ENCODE measurements at places on chromosomes 12 and 14.
A peak's percentile ranks its signal among the peaks of the same experiment; 100 is the strongest.

- no peak for DNase-seq
Observed at GRCh38 chr14:68793734-68794129, 865 bp upstream of the ZFP36L1 start.

GRCh38 chr14:53409969-53410368 is 256.8 kb upstream of the DDHD1 start:
- DNase-seq: no peak

DNA sequence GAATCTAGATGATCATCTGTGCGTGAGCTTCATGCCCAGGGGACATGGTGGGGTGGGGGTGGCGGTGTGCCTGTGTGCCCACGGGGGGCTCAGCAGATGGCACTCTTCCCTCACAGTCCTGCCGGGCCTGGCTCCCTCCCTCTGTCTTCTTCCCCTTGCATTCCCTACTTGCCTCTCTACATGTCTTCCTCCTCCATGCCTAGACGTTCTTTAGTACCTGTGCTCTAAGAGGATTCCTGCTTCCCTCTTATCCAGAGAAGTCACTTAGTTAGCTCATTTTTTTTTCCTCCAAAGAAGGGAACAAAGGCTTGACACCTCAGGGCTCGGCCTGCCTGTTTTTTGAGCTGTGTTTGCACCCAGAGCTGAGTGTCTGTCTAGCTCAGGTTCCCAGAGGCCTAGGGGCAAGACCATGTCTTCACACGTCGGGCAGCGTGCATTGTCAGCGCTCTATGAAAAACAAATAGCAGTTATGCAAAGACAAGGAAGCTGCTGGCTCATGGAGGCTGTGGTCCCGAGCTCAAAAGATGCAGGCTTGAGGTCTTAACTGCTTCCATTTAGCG is 48.8 kb downstream of the NINJ2 start:
- DNase-seq: peak; percentile 59

GRCh38 chr14:91138511-91139359 is 24.9 kb downstream of the DGLUCY start:
- peak; percentile 42 for DNase-seq

DNA sequence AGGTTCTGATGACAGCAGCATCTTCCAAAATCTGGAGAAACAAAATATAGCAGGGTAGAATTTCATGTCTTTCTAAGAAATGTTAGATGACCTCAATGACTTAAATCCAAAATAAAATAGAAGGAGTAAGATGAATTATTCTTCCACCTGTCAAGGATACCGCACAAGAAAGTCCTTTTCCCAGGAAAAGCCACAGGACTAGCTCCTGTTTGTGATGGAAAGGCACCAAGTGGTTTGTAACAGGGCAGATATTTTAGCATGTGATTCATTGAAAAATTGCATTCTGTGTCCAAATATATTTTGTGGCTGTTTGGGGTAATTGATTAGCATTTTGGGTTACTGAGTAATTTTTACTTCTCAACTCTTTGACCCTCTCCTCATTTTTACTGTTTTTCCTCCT is 2.7 kb downstream of the CD163L1 start:
- DNase-seq: no peak

DNA sequence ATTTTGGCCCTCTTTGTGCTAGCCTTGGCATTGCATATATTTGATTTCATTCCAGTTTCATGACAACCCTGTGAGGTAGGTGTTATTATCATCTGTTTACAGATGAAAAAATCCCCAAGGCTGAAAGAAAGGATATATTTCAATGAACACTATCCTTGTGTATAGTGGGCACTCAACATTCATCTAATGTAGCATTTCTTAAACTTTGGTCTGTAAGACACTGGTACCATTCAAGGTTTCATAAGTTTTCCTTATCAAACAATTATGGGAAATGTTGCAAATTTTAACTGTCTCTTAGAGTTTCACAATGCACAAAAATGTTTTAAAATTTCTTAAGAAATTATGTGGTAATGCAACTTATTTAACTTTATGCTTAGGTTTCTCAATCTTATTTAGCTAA is 44.3 kb downstream of the ATP23 start:
- DNase-seq: no peak

DNA sequence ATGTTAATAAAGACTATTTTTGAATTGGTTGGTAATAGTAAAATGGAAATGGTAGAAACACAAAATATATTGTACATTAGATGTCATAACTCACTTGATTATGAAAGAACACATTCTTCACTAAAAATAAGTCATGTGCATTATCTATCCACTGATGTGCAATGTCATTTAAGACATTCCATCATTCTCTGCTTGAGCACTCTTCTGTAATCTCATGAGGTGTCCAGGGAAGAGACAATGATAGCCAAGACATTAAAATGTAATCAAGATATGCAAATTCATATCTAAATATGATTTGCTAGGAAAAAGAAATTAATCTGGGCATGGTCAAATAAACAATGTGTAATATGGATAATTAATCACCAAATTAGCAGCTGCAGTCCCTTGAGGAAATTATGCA is 422.5 kb downstream of the BTG1 start:
- DNase-seq: no peak

DNA sequence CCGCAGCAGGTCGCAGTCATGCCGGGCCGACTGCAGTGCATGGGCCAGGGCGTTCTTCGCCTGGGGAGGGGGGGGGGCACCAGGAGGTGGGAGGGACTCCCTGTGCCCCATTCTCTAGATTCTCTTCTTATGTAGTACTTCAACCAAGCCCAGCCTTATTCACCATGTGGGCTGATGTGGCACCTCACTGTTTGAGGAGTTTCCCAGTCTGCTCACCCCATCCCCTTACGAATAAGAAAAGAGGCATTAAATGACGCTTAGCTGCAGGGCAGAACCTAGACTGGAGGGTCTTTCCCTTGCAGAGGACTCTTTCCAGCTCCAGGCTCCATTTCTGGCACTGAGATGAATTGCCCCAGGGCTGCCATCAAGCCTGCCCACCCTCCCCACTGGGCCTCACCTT is 12.2 kb downstream of the CMTM5 start:
- no peak for DNase-seq

- no peak for DNase-seq
Observed at GRCh38 chr12:105113094-105113493, 5.6 kb downstream of the WASHC4 start.

DNA sequence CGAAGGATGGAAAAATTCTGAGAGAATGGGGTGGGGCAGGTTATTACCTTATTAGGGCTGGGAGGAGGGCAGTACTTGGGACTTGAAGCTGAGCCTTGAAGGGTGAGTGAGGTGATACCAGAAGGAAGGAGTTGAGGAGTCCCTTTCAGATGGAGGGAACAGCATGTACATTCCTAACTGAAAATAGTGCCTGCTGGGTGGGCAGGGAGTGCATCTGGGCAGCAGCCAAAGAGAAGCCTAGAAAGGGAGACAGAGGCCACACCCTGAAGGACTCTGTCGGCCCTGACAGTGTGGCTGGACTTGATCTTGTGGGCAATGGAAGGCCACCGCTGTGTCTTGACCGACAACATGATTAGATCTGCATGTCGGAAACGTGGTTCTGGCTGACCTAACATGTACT is 147.6 kb downstream of the NDUFA12 start:
- DNase-seq: no peak

DNA sequence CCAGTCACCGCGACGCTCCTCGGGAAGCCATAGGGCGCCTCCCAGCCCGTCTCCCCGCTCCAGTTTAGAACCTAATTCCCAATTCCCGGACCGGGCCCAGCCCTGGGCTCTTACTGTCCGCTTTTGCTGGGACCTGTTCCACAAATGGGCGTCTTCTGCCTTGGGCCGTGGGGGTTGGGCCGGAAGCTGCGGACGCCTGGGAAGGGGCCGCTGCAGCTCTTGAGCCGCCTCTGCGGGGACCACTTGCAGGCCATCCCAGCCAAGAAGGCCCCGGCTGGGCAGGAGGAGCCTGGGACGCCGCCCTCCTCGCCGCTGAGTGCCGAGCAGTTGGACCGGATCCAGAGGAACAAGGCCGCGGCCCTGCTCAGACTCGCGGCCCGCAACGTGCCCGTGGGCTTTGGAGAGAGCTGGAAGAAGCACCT is 797 bp downstream of the UNG start:
- no peak for DNase-seq

GRCh38 chr12:32917094-32917611 is 20.6 kb upstream of the PKP2 start:
- no peak for DNase-seq

GRCh38 chr14:102939820-102940561 is 17.5 kb downstream of the AMN start:
- DNase-seq: no peak

Measured in NCI-H1694 treated with DMSO at 0.1 percent for 48 hours (cell line).